ENCODE measurements at places on chromosomes 1 and 21.
A peak's percentile ranks its signal among the peaks of the same experiment; 100 is the strongest.

DNA sequence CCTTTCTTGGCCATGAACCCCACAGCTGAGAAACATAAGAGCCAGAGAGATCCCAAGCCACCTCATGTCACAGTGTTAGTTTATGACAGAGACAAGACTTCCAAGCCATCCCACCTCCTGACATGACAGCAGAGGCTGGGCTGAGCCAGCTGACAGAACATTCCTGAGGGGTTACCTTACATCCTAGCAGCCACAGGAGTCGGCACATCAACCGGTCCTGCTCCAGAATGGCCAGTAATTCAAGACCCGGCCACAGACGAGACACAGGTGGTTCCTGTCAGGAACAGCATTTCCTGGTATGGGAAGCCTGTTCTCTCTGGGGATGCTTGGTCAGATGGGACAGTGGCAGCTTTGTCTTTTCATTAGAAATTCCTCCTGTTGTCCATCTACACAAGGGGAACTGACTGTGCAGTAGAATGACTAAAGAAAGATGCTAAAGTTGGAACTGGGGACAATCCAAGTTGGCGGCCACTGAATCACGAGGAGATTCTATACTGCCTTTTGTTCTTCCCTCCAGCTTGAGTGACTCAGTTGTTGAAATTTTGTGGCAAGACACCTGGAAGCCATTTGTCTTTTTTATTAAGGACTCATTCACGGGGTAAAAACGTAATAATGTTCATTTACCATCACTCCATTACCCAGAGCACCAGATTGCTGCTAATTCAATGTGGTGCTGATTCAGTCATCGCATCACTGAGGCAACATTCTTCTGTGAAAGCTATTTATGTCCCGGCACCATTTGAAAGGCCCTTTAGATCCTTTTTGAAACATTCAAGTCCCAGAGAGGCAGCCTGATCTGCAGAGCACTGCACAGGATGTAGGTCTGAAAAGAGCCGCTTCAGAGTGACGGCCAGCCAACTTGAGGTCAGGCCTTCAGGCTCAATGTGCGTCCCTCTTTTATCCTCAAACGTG lies 37.2 kb upstream of the NPL start:
- DNase-seq: no peak

DNA sequence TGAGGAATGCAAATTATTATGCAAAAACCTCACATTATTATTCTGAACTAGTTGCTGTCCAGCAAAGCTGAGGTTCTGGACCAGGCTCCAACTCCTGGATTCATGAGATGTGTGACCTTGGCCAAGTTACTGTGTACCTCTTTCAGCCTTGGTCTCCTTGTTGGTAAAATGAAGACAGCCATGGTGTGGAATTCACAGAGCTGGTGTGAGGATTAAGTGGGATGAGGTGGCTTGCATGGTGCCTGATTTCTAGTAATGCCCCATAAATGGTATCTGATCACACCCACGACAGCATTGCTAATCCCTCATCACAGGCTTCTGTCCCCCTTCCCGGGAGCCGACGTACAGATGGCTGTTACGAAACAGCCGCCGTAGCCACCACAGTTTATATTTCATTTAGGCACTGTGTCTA lies 59.6 kb downstream of the PGBD5 start:
- no peak for DNase-seq

- DNase-seq: no peak
These were observed 1.4 kb downstream of the LDLRAD1 start for GRCh38 chr1:54016343-54017282.

- peak; percentile 27 for DNase-seq
These were observed 45.9 kb upstream of the DPH5 start for GRCh38 chr1:101071470-101071891.

DNA sequence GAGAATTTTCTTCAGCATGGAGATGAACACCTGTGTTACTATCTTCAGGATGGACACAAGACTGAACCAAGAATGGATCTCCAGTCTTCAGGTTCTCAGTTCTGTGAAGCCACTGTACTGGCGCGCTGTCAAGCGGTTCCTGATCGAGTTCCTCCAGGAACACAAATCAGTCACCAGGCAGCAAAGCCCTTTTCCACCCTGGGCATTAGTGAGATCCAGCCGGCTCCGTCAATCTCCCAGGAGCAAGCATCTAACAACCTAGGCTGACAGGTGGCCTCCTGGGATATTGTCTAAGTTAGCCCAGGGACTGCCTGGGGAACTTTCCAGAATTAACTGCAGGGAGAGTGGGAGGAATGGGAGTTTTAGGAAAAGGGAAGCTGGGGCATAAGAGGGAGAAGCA lies 9.7 kb upstream of the IGFN1 start:
- no peak for DNase-seq

DNA sequence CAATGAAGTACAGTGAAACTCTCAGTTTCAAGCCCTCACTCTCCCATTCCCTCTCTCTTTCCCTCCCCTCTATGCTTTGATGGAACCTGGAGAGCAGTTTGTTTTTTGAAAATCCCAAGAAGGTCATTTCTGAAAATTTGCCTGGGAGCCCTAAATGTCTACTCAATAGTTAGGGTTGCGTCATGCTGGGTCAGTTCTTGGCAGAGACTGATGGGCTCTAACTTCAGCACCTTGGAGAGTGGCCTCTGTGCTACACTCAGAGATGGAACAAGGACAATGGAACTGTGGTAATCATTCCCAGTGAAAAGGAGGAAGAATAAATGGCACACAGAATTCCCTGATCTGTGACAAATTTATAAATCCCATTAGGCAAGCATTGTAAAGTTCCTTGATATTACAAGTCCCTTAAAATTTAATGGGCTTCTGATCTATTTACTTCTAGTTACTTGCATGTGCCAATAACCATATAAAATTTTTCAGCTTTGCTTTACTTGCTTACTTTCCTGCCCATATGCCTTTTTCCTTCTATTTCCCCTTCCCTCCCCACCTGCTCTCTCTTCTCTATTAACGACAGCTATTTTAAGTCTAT lies 182.9 kb upstream of the KCND3 start:
- DNase-seq: no peak

- no peak for DNase-seq
These were observed 779 bp downstream of the SON start for GRCh38 chr21:33543505-33544129.

All from NCI-H2107 (cell line).